ENCODE measurements at places on chromosomes 2 and 18. TPM values are rescaled to one million over a fixed set of nuclear protein-coding genes. Genes with fewer than 3 reads are reported as not detected.

Gene SLC35F5
- total RNA-seq = 18.3 TPM

Gene SCN2A
- total RNA-seq = 0.27 TPM

Gene LONRF2
- 1.3 TPM for total RNA-seq

Gene CROCC2
- not detected for total RNA-seq

Gene BMP10
- not detected for total RNA-seq

Gene GPR45
- not detected for total RNA-seq

Gene SLC30A3
- total RNA-seq = 0.66 TPM

Gene INHBB
- 0.19 TPM for total RNA-seq

Gene NOSTRIN
- total RNA-seq = 0.50 TPM

Gene C1QL2
- total RNA-seq = not detected

Gene IGFBP5
- total RNA-seq = 43.6 TPM

Gene NEDD4L
- 109 TPM for total RNA-seq

Gene DPP4
- 0.05 TPM for total RNA-seq

Gene CREG2
- not detected for total RNA-seq

Gene LAMA1
- 3.1 TPM for total RNA-seq

Gene CSRNP3
- 0.15 TPM for total RNA-seq

Gene GAL3ST2
- not detected for total RNA-seq

Gene KIAA2012
- 0.08 TPM for total RNA-seq

Gene RAB10
- 155 TPM for total RNA-seq

Gene IL36G
- total RNA-seq = not detected

Gene GKN1
- total RNA-seq = not detected

Gene DOCK10
- 6.6 TPM for total RNA-seq

Gene ACMSD
- not detected for total RNA-seq

Gene SIX3
- not detected for total RNA-seq

Gene CHST9
- total RNA-seq = 0.05 TPM

Gene FAM228A
- not detected for total RNA-seq

Gene LHCGR
- total RNA-seq = not detected

Gene LIMS3
- not detected for total RNA-seq

Gene PRR30
- not detected for total RNA-seq

Gene MRO
- total RNA-seq = 0.03 TPM

Gene UGT1A4
- total RNA-seq = not detected

Gene HYCC2
- 2.7 TPM for total RNA-seq

Gene ABCG8
- not detected for total RNA-seq

Gene IL37
- 1.0 TPM for total RNA-seq

Gene VWC2L
- total RNA-seq = not detected

Gene POTEJ
- total RNA-seq = 0.03 TPM

Gene GALR1
- not detected for total RNA-seq

Gene ACVR1C
- total RNA-seq = 0.05 TPM

Gene RGPD8
- 6.9 TPM for total RNA-seq

Gene TANK
- total RNA-seq = 25.9 TPM

Gene HNMT
- total RNA-seq = 24.7 TPM

All from A375 (cell line).